ENCODE measurements at places on chromosomes 16 and 17.

DNA sequence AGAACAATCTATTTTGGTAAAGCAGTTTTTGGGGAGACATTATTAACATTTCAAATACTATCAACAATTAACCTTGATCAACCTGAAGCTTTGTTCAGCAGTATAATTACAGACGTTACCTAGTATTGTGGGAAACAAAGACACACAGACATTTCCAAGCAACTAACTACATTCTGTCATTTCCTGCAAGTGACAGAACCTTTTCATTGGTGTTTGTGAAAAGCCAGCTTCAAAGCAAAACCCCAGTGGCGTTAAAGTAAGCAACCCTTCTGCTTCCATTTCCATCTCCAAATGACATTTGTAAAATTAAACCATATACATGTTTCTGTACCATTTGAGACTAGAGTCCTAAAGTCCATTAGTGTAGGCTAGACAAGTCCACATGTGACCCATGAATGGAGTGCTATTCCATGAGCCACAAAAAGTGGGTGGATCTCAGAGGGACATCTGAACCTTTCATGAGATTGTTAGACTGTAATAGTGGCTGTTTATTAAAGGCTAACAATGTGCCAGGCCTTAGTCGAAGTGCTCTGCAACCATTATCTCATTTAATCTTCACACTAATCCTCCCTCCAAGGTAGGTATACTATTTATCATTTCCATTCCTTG lies 101.2 kb downstream of the SSH2 start:
- no peak for DNase-seq

- DNase-seq: no peak
Measured at GRCh38 chr16:4217204-4218131, 24.4 kb downstream of the SRL start.

- no peak for DNase-seq
Measured at GRCh38 chr17:13920413-13920812, 148.9 kb upstream of the COX10 start.

- no peak for DNase-seq
Measured at GRCh38 chr17:39754958-39755553, 17.3 kb downstream of the GRB7 start.

GRCh38 chr17:28950017-28950751 lies 1.1 kb downstream of the PHF12 start:
- DNase-seq: no peak

GRCh38 chr16:15907863-15908478 lies 19.6 kb upstream of the CEP20 start:
- DNase-seq: no peak

DNA sequence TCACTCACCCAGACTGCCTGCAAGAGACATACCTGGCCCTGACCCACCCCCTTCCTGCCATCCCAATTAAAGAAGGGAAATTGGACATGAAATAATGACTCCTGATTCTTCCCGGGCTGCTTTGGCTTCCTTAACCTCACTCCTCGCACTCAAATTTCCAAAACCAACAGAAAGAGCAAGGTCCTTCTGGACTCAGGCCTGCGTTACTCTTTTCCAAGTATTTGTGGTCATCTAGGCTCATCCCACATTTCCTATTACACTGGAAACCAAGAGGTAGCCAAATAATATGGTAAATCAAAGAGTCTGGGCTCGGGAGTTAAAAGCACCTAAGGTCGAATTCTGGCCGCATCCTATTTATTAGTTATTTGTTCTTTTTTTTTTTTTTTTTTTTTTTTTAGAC lies 359.3 kb downstream of the NPIPA8 start:
- no peak for DNase-seq

GRCh38 chr17:12037970-12038369 lies 17.3 kb downstream of the MAP2K4 start:
- no peak for DNase-seq

- DNase-seq: no peak
Measured at GRCh38 chr17:3929181-3929580, 12.9 kb upstream of the P2RX1 start.

DNA sequence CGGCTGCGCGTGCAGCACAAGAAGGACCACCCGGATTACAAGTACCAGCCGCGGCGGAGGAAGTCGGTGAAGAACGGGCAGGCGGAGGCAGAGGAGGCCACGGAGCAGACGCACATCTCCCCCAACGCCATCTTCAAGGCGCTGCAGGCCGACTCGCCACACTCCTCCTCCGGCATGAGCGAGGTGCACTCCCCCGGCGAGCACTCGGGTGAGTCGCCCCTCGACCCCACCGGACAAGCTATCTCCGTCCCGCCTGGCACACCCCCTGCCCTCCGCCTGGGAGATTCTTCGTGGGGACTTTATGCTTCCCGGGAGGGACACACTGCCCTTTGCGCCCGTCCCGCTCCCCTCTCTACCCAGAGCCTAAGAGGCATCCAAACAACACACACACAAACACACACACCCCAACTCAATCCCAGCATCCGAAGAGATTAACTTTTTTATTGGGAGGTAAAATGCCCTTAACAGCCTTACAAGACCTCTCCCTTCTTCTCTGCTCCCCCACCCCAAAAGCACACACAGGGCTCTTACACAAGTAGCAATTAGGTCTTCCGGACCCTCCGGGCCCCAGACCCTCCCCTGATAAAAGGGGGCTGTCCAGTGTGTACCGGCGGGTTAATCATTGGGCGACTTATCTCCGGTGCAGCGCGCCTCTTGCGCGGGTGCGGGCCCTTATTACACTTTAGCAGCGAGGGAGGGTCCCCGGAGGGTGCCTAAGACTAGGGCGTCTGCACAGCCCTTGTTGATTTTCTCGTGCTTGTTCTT lies 2.1 kb downstream of the SOX9 start:
- no peak for DNase-seq

- no peak for DNase-seq
Measured at GRCh38 chr16:166375-167121, 770 bp downstream of the HBM start.

DNA sequence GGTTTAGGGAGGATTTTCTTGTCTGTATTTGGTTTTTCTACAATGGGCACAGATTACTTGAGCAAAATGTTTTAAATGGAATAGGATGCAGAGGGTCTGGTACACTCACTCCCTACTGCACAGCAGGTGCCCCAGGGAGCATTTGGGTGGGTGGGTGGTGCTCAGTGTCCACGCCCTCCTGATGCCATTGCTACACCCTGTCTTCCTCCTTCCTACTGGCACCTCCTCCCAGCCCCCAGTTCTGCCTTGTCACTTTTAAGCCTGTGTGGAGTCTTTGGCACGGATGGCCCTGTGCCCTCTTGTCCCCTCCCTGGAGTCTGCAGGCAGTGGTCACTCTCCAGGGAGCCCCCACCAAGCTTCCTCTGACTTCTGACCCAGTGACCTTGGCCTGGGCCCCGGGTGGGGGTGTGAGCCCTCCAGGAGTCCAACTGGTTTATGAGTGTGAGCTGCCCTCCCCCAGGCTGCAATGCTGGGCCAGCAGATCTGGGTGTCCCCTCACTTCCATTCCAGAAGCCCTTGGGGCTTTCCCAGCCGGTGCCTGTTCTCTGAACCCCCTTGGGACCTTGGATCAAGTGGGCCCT lies 15.5 kb downstream of the LLGL2 start:
- no peak for DNase-seq

DNA sequence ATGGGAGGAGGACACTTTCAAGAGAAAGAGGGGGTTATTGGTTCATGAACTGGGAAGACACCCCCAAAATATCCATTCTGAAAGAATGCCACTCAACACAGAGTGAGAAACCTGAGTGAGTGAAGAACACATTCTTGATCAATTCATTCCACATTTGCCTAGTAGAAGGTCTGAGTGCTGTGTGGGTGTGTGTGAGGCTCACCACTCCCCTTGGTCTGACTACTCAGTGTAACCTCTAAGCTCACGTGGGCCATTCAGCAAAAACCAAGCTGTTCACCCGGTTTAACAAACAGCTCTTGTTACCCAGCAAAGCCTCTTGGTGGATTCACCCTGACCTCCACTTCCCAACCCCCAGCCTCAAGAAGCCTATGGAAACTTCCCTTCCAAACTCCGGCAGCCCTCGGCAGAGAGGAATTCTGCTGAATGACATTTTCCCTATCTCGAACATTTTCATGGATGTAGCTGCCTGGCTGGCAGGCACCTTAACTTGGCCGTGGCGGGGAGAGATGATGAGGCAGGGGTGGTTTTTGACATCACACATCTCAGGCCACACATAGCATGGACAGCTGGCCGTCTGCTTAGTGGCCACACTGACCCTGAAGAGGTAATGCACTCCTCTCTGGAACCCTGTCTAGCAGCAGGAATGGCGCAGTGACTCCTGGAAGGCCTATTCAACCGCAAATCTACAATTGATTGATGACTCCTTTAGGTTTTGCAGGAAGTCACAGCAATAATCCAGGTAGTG lies 11.6 kb downstream of the ST6GALNAC1 start:
- DNase-seq: no peak

Measured in NCI-H1694 (cell line).